ENCODE measurements at places on chromosomes 6 and 20. TPM values are rescaled to one million over a fixed set of nuclear protein-coding genes. Genes with fewer than 3 reads are reported as not detected.

Gene RBBP8NL
- not detected for total RNA-seq

GRCh38 chr20:37733416-37733815 lies 39.6 kb downstream of the CTNNBL1 start:
- peaks cover 21% of the 10 kb centered on the region for H3K4me1 ChIP-seq
- H3K36me3 ChIP-seq: peaks cover 16% of the 10 kb centered on the region
- H3K27me3 ChIP-seq: no peaks in the 10 kb centered on the region
- no peak for DNase-seq

GRCh38 chr6:37696841-37697662 lies 631 bp downstream of the MDGA1 start:
- no peaks in the 10 kb centered on the region for H3K36me3 ChIP-seq
- H3K4me1 ChIP-seq: peaks cover 24% of the 10 kb centered on the region
- H3K27ac ChIP-seq: no peak overlapping the region
- H3K27me3 ChIP-seq: peaks cover 23% of the 10 kb centered on the region

GRCh38 chr6:146472918-146473317 lies 70.7 kb upstream of the RAB32 start:
- DNase-seq: no peak
- no peak overlapping the region for H3K4me3 ChIP-seq
- no peaks in the 10 kb centered on the region for H3K27me3 ChIP-seq

GRCh38 chr6:90098627-90099026 lies 198.0 kb downstream of the BACH2 start:
- H3K27ac ChIP-seq: peak overlapping the region; percentile 86
- no peaks in the 10 kb centered on the region for H3K36me3 ChIP-seq
- H3K4me3 ChIP-seq: no peak overlapping the region
- peaks cover 21% of the 10 kb centered on the region for H3K4me1 ChIP-seq
- H3K27me3 ChIP-seq: no peaks in the 10 kb centered on the region
